ENCODE measurements at places on chromosomes 6 and 20.

GRCh38 chr6:44442236-44442635 is 54.7 kb downstream of the CDC5L start:
- DNase-seq = no peak

DNA sequence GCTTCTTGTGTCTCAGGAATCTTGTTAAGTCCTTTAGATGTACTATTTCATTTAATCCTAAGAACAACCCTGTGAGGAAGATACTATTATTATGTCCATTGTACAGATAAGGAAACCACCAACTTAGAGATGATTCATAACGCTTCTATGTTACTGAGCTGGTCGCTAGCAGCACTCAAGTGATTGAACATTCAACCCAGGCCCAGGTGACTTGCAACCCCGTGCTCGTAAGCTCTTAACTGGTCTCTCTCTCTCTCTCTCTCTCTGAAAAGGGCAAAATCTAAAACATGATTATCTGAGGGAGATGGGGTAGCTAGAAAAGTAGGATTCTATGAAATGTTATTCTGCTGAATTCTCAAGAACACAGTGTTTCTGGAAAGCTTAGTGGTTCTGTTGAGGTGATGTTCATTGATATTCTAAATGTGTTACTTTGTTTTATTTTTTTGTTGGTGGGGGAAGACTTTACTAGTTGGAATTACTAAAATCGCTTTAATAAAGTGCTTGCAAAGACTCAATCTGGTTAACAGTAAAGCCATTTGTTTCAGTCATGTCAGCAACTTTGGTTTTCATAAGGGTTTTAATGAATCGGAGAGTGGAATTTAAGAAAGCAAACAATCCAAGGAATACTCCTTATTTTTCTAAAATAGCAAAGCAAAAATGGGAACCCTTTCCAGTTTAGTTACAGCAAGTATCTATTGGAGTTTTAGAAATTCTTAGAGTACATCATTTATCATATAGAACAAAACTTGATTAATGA is 265.0 kb upstream of the TAB2 start:
- DNase-seq = no peak

- DNase-seq = no peak
Measured at GRCh38 chr6:34688956-34689355, 7.6 kb downstream of the ILRUN start.

DNA sequence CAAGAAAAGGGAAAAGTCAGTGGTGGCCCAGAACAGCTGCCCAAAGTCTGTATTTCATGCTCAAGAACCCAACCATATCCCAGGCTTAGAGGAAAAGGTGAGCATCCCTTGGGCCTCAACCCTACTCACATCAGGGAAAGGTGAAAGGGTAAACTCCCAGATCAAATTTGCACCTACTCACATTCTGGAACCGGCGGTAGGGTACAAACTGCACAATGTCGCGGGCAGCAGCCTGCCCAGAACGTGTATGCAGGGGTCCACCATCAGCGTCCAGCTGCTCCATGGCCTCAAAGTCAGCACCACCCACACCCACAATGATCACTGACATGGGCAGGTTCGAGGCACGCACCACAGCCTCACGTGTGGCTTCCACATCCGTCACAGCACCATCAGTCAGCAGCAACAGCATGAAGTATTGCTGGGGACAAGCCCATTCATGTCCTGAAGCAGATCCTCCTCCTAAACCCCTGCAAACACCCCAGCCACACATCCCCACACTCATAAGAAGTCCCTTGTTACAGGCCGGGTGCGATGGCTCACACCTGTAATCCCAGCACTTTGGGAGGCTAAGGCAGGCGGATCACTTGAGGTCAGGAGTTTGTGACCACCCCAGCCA is 10.9 kb downstream of the SPAG4 start:
- no peak for DNase-seq

DNA sequence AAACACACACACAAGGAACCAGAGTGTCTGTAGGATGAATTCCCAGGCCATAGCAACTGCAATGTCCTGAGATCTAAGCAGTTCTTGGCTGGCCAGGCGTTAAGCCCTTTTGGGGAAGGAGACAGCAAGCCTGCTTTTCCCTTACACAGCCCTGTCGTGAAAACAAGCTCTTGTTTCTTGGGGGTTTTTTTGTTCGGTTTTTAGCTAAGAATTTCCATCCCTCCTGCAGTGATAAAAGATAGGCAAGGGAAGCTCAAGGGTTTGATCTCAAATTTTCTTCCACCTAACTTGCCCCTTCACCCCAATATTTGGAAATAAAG is 1.5 kb downstream of the TNFRSF21 start:
- no peak for DNase-seq

GRCh38 chr6:52019092-52019491 is 68.3 kb downstream of the PKHD1 start:
- DNase-seq = peak; percentile 41

DNA sequence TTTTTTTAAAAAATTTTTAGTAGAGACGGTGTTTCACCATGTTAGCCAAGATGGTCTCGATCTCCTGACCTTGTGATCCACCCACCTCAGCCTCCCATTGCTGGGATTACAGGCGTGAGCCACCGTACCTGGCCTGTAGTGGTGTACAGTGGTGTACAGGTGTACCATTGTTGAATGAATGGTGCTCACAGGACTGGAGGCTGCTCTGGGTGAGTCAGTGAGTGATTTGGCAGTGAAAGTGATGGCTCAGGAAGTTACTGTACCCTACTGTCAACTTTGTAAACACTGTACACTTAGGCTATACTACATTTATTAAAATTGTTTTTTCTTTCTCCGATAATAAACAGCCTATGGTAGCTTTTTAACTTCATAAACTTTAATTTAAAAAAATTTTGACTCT is 122.8 kb upstream of the EEF1E1 start:
- DNase-seq = no peak

DNA sequence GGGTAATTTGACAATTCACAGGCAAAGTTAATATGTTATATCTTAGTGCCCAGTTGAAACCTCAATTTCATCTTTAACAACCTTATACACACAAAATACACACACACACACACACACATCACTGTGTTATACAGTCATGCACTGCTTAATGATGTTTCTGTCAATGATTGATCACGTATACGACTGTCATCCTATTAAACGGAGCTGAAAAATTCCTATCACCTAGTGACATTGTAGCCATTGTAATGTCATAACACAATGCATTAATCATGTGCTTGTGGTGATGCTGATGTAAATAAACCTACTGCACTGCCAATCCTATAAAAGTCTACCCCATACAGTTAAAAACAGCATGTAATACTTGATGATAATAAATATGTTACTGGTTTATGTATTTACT is 64.8 kb upstream of the HLA-E start:
- no peak for DNase-seq

Data from NCI-H510A (cell line).